Left renal pelvis (tissue), 4 donors: ENCODE measurements at places on chromosomes 2 and 18. TPM values are rescaled to one million over a fixed set of nuclear protein-coding genes. Genes with fewer than 3 reads are reported as not detected.

Gene SKA1
- 6.4 TPM for polyA plus RNA-seq

Gene RASGRP3
- 21.8 TPM for polyA plus RNA-seq

Gene CYP27A1
- 52.6 TPM for polyA plus RNA-seq

Gene CCDC141
- 0.17 TPM for polyA plus RNA-seq

Gene KRCC1
- polyA plus RNA-seq: 64.5 TPM

Gene RNF152
- polyA plus RNA-seq: 8.4 TPM

Gene CYBRD1
- 53.2 TPM for polyA plus RNA-seq

Gene MDH1B
- polyA plus RNA-seq: 16.6 TPM

Gene NT5DC4
- 1.2 TPM for polyA plus RNA-seq

Gene UGT1A5
- polyA plus RNA-seq: not detected

Gene SLC30A3
- polyA plus RNA-seq: 0.98 TPM

Gene ERBB4
- polyA plus RNA-seq: 2.2 TPM

Gene ERFE
- polyA plus RNA-seq: 0.70 TPM

Gene INPP5D
- polyA plus RNA-seq: 7.8 TPM

Gene CFC1
- 0.18 TPM for polyA plus RNA-seq

Gene DCDC2C
- 1.3 TPM for polyA plus RNA-seq

Gene INHBB
- polyA plus RNA-seq: 0.11 TPM

Gene PMS1
- 34.1 TPM for polyA plus RNA-seq

Gene CNGA3
- not detected for polyA plus RNA-seq

Gene CCDC68
- 12.0 TPM for polyA plus RNA-seq

Gene CEP192
- polyA plus RNA-seq: 52.1 TPM

Gene STPG4
- polyA plus RNA-seq: 0.41 TPM

Gene LRRC30
- not detected for polyA plus RNA-seq

Gene PLGLB1
- polyA plus RNA-seq: 5.4 TPM

Gene DHRS9
- polyA plus RNA-seq: 0.17 TPM

Gene DARS1
- 121 TPM for polyA plus RNA-seq

Gene ITPRIPL1
- 5.1 TPM for polyA plus RNA-seq

Gene ALPG
- polyA plus RNA-seq: not detected
